Small intestine (tissue), 16 donors: ENCODE measurements at places on chromosomes 2 and 18.

GRCh38 chr2:25966531-25967270, 15.6 kb downstream of the KIF3C start:
- no peak for DNase-seq

DNA sequence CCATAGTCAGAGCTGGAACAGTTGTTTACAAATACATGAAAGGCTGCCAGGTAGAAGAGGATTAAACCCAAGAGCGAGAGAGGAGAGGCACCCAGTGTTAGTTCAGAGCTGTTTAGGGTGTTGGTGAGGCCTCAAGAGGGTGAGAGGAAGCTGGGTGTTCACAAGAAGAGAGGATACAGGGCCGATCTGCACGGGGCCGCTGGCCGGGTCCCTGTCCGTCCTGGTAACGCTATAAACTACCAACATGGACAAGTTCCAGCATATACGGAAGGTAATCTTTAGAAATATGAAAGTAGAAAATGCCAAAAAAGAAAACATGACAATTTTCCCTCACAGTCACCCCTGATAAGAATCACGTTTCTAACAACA, 109.7 kb downstream of the TMEM18 start:
- DNase-seq: no peak

DNA sequence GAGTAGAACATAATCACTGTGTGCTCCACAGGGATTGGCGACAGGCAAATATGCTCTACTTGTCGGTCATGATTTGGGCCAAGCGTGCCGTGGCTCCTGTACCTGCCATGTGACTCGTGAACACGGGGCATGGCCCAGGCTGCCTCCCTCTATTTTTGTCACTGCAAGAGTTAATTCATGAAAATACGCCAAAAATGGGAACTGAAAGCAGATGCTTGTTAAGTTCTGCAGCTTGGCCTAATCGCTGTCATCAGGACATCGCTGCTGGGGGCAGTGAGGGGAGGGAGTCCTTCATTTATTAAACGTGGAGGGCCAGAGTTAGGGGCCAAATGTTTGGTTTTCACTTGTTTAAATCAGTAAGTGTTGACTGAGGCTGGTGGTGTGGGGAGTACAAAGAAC, 177.8 kb downstream of the BCL2 start:
- no peak for DNase-seq

GRCh38 chr2:202215179-202215578, 23.2 kb downstream of the SUMO1 start:
- DNase-seq: no peak

DNA sequence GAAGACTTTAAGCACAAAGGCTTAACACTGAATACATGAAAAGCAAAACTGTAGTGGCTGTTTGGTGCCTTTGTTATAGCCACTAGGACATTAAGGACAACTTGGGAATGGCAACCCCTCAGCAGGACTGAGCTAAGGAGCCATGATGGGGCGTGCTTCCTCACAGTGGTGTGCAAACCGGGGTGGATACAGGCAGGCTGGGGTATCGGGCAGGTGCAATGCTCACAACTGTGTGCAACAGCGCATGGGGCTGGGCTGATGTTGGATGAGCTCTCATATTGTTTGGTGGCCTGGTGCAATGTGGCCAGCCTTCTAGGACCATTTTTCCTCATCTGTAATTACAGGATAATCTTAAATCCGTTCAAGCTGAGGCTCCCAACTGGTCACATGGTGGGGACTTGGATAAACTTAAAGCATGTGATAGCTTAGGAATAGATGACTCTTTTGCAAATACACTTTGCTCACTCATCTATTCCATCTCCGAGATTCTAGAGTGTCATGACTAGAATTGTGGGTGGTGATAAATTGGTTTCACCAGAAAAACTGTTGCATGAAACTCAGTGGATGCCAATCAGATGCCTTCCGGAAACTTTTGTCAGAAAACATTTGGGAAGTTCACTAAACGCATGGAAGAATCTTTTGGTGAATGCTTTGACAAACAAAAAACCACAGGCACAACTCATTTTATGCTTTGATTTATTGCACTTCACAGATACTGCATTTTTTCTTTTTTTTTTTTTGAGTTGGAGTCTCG, 116.5 kb downstream of the PXDN start:
- no peak for DNase-seq

DNA sequence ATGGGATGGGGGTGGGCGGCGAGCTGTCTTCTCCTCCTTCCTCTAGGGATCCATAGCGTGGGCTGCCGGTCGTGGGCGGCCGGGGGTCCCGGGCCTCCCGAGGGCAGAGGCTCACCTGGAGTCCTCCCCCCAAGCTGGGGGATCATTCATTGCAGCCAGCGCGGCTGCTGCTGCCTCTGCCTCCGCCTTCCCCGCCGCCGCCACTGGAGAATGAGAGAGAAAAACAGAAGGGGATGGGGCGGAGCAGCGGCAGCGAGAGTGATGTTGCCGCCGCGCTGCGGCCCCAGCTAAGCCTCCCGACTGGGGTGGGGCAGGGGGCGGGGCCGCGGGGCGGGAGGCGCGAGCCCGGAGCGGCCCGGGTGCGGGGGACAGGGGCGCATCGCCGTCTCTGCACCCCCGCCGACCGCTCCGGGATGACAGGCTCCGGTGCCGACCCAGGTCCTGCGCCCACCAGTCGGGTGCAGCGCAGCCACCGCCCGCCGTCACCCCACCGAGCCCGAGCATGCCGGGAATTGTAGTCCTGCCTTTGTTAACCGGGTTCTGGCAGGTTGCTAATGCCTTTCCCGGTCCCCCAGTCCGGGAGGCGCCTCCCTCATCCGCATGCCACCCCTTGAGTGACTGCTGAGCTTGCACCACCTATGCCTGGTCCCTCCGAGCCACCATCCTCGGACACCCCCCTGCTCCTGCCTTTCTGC, at the start of gene KIF3C:
Gene KIF3C, minus strand, starts transcription at position 225 of the 695 bp plus-strand sequence. CDS start 580 bp downstream, outside the sequence.
- DNase-seq: peak; percentile 76

- DNase-seq: no peak
These were observed 141.1 kb upstream of the ETAA1 start for GRCh38 chr2:67255933-67256615.

GRCh38 chr18:26133652-26134051, at the start of gene PSMA8:
Gene PSMA8, plus strand, starts transcription at chr18:26133869. Its CDS starts 97 bp downstream, at chr18:26133966.
- DNase-seq: no peak

- DNase-seq: no peak
These were observed 233.3 kb downstream of the FAM210A start for GRCh38 chr18:13493079-13493478.

- DNase-seq: no peak
These were observed 90.7 kb downstream of the MEIS1 start for GRCh38 chr2:66525606-66526005.

DNA sequence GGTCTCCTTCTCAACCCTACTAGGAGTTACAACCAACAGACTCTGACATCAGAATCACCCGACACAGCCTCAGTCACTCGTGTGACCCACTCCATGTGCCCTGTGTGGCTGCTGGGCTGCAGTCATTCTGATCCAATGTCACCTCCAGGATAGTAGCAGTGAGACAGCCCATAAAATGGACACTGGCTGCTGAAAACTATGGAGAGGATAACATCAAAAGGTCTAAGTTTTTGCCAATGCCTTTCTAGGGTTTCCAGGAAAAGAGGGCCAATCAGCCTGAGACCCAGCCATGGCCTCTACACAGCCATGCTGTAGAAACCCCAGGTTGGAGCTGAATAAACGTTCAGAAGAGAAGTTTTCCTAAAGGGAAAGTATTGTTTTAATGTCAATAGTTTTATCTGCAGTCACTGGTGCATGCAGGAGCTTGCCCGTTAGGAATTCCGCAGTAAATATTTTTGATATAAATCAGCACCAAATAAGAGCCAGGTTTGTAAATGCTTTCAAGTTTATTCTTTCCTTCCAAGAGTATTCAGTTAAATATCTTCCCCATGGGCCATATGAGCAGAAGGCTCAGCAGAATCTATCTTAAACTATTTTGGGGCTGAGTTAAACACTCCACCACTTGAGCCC, 92.2 kb upstream of the PID1 start:
- DNase-seq: no peak

DNA sequence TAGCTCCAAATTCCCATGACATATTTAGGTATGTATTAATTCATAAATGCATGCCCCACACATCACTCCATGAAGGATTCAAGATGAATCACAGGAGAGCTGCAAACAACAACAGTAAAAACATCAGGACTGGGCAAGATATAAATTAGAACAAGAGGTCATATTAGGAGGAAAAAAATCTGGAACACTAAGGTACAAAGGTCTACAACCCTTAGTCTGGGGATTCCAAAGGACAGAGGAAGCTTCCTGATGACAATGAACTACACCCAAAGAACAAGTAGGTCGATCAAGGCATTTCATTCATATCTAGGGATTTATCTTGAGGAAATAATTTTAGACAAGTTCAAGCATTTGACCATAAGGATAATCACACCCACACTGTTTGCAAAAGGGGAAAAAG, 14.5 kb downstream of the VPS4B start:
- peak; percentile 74 for DNase-seq

DNA sequence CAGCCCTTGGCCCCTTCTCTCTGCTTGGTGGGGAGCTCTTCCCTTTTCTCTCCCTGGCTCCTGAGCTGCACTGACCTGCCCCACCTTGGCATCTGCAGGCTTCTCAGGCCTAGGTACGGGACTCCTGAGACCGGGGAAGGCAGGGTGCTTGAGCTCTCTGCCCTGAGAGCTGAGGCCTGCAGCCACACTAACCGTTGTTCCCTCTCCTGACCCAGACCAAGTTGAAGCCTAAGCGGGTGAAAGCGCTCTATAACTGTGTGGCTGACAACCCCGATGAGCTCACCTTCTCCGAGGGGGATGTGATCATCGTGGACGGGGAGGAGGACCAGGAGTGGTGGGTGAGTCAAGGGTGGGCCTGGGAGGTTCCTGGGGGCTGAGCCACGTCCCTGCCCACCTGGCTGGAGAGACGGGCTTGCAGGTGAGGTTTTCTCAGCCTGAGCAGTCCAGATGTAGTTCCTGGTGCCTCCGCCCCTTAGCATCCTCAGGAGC, 22.2 kb downstream of the ITGB1BP1 start:
- no peak for DNase-seq

DNA sequence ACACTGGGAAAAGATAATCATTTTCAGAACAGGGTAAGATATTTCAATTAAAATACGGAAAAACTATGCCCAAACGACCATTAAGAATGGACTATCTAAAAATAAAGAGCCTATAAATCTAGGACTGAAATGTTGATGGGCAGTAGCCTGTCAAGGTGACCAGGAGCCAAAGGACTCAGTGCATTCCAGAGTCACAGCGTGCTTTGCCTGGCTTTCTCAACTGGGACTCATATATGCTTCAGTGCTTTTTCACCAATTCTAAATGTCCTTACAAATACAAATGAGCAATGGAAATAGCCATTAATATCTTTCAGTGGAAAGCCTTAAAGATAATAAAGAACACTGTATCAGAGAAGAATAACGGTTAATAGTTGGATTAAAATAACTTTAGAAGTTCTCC, 35.4 kb downstream of the PREPL start:
- DNase-seq: no peak

DNA sequence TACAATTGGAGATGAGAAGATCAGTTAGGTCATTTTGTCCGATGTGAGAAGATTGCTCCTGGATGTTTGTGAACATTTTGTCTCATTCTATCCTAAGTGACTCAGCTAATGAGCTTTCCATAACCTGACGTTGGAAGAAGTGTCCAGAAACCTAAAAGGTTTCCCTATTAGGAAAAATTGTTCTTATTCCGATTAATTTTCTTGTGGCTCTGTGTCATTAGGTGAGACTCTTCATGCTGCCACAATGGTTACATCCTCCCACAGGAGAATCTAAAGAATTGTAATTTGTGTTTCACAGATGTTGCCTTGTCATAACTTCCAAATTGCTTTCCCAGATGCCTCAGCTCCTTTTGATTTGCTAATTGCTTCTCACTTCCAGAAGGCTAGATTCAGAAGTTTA, 261.0 kb upstream of the APCDD1 start:
- DNase-seq: no peak

GRCh38 chr2:205903549-205904129, 182.3 kb downstream of the INO80D start:
- DNase-seq: peak; percentile 85

GRCh38 chr18:22466608-22467395, 49.1 kb upstream of the CTAGE1 start:
- peak; percentile 75 for DNase-seq
